HEK293T (cell line): ENCODE measurements at places on chromosomes 5 and 9.

GRCh38 chr9:76751001-76751400 is 13.2 kb upstream of the PCA3 start:
- DNase-seq, result no peak

GRCh38 chr9:93437996-93438395 is 13.5 kb upstream of the FAM120A start:
- DNase-seq, result no peak

DNA sequence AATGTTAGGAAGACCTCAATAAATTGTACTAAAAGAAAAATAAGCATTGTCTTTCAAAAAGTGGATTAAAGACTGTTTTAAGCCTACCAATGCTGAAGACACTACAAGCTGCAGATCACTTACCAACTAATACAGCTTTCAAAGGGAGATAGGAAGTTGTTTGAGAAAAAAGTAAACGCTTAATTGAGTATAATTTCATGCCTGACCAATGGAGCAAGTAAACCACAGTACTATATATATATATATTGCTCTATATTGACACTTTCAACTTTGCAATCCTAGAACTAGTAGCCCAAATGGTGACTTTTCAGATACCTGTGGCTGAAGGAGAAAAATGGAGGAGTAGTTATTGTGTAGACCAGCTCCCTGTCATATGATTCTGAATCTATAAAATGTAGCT is 85.7 kb downstream of the FREM1 start:
- no peak for DNase-seq

DNA sequence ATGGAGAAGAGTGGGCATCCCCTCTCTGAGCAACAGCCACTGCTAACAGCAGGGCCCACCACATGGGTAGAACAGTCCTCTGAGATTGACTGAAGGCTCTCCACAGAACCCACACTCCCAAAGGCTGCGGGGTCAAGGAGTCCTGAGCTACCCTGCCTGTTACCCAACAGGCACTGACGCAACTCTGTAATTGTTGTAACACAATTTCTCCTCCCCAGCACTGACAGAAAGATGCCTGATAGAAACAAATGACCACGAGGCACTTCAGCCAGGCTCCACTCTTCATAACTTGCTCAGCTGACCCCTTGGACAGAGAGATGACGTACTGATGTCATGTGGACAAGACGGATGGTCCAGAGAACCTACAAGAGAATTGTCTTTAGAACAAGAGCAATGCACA is 220.7 kb downstream of the SPOCK1 start:
- DNase-seq, result no peak

DNA sequence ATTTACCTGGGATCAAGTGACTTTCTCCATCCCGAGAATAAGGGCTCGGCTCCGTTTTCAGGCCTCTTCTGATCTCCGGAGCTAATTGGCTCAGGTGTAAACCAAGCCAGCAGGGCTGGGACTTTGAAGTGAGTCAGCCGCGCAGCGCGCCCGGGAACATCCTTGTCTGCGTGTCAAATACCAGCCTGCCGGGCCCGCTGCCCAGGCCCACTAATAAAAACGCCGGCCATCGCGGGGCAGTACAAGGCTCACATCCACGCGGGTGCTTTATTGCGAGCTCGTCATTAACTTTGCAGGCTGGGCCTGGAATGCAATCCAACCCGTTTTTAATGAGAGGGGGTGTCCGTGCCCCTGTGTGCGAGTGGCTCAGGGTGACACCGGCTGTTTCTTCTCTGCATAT is 416.8 kb downstream of the IRX2 start:
- DNase-seq, result no peak

DNA sequence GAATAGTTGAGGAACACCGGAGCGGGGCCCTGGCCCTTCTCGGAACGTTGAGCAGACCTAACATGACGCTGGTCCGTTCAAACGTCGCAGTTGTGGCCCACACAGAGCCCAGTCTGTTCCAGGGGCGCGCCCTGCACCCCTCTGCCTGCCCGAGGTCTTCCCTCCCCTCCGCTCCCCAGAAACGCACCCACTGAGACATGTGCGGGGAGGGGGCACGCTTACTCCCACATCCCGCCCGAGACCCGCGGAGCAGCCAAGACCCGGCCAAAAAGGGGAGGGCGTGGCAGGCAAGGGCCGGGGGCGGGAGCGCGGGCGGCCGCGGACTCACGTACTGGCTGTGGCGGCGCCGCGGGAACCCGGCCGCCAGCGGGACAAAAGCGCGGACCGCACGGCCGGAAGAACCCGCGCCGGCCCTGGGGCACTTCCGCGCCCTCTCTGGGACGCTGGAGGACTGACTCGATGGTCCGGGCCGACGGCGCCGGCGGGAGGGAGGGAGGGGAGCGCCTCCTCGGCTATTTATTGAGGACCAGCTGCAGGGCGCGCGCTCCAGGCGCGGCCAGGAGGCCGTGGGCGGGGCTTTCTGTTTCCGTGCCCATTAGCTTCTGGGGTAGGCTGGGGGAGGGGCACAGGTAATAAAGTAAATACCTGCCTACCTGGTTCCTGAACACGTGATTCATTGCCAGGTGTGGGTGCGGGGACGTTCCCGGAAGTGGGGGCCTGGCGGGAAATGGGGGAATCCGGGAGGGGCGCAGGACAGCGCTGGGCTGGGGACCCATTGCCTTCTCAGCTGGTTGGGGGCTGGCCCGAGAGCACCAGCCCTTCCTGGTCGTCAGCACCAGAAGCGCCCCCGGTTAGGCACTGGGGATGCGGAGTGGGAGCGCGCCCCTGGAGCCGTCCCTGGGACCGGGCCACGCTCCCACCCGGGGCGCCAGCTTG is at the start of gene ZFP62:
Gene ZFP62, minus strand, starts transcription at position 390 of the 936 bp plus-strand sequence. Its CDS starts 57 bp downstream, at position 333.
- peak; percentile 96 for DNase-seq

DNA sequence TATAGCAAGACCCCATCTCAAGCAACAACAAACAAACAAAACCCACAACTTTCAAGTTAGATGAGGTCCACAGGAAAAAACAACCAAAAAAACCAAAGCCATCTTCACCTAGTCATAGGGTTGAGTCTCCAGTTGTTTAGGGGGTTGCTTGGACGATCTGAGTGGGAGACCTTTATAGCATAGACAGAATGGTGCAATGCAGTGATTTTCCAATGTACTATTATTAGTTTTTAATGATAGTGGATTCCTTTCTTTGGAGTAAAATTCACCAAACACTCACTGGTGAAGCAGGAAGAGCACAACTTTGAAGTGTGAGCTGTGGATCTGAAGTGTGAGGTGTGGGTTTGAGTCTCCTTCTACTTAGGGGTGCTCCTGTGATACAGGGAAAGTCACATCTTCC is 67.0 kb upstream of the KLF9 start:
- no peak for DNase-seq

DNA sequence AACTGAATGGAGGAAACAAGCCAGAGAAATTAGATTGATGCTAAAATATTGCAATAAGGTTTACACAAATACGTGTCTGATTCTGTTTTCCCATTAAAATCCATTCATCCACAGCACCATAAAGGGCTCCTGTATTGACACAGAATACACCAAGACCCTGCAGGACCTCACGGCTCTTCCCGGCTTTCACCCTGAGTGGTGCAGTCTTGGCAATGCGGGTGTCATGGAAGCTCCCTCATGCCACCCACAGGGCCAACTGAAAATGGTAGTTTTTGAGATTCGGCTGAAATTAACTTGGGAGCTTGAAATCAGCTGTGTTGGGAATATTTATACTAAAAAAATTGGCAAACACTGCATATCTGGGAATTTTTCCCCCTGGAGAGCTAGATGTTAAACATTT is 17.3 kb upstream of the EXOC3 start:
- no peak for DNase-seq

DNA sequence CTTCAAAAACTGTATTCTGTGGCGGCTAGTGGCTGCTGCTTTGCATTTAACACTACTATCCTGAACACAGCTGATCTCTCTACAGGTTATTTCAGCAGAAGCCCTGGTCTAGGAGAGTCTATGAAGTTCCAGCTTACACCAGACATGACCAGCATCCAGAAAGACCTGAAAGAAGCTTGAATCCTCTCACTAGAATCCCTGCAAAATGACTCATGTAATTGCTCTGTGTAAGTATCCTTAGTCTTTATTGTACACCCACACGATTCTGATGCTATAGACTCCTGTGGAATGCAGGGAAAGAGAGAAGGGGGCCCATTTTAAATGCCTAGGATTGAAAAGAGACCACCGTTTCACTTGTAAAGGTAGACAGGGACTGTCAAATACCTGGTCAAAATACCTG is 859 bp upstream of the GRIA1 start:
- no peak for DNase-seq

DNA sequence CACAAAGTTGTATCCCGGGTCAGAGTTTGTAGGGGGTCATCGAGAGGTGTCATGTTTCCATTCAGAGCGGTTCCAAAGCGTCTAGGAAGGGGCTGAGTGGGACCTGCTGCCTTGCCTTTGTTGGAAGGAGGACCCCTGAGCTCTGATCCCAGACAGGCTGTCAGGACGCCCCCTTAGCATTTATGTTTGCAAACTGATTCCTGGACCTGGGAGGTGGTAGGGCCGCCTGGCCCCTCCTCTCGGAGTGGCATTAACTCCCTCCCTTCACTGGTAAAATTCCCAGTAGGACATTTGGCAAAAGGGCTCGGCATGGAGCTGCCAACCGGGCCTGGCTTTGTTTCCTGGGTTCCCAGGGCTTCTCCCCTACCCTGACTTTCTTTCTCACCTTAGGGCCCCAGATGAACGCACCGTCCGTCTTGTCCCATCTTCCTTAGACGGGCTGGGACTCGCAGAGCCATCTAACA is 2.5 kb downstream of the JADE2 start:
- DNase-seq, result no peak

GRCh38 chr5:76601470-76601869 is 21.7 kb downstream of the F2RL2 start:
- peak; percentile 62 for DNase-seq

DNA sequence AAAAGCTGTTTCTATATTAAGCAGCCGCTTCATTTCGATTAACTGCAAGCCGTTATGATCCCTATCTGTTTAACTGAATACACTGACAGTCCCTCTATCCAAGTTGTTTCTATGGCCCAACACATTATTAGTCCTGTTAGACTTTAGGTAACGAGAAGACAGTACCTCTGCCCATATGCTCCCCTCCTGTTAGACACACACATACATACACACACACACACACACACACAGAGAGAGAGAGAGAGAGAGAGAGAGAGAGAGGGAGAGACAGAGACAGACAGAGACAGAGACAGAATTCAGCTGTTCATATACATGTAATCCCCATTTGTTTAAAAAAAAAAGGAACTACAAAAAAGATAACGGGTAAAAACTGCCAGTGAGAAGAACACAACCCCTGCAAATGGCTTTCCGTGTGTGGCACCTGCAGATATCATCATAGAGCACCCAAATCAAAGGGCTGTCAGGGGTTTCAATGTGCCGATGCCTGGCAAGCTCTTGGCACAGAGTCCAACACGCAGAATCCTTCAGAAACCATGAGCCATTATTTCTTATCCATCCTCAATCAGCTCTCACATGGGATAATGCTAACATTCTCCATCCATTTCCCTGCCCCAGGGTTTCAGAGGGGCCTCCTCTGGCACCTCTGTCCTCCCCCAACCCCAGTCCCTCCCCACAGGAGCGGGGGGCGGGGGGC is 144.0 kb downstream of the MYO10 start:
- DNase-seq, result no peak

GRCh38 chr9:7944572-7944971 is 145.0 kb upstream of the DMAC1 start:
- no peak for DNase-seq

- no peak for DNase-seq
Measured at GRCh38 chr9:134267881-134268724, 58.2 kb upstream of the RXRA start.

GRCh38 chr5:115684513-115685037 is 58.7 kb upstream of the TMED7 start:
- DNase-seq, result no peak

DNA sequence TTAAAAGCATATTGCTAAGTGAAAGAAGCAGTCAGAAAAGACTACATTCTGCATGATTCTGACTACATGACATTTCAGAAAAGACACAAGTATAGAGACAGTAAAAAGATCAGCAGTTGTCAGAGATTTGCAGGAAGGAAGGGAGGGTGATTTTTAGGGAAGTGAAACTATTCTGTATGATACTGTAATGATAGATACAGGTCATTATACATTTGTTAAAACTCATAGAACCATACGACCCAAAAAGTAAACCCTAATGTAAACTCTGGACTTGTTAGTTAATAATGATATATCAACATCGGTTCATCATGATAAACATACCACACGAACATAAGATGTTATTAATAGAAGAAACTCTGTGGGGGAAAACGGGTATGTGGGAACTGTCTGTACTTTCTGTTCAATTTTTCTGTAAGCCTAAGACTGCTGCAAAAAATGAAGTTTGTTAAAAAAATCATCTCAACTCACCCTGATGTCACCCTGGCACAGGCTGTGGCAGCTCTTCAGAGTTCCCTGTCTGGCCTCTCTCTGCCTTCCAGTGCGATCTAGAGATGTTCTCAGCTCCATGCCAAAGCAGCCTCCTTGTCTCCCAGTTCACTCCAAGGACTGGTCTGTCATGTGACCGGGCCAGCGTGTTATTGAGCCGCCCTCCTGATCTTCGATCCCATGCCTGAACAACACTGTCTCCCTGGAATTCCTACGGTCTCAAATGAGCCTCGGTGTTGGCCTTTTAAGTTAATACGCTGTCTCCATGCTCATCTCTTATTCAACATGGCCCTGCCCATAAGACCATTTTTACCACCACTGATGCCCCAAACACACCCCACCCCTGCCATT is 35.4 kb downstream of the PRLR start:
- DNase-seq, result no peak

- no peak for DNase-seq
Measured at GRCh38 chr9:114288193-114289091, 34.5 kb upstream of the ORM1 start.

- no peak for DNase-seq
Measured at GRCh38 chr9:77705636-77706035, 57.5 kb upstream of the GNA14 start.

DNA sequence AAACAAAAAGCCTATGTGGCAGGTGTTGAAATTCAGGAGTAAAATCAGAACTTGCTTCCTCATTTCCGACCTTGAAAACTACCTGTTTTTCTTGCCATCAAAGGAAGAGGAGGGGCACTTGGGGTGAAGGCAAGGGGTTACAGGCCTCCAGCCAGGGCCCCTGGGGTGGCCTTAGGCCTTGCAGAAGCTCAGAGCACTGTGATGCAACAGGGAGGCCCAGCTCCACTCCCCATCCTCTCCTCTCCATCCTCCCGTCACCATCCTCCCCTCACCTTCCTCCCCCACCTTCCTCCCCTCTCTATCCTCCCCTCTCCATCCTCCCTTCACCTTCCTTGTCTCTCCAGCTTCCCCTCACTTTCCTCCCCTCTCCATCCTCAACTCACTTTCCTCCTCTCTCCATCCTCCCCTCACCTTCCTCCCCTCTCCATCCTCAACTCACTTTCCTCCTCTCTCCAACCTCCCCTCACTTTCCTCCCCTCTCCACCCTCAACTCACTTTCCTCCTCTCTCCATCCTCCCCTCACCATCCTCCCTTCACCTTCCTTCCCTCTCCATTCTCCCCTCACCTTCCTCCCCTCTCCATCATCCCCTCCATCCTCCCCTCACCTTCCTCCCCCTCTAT is 111.6 kb downstream of the WNK2 start:
- no peak for DNase-seq
